Kidney (tissue), 22 donors: ENCODE measurements at places on chromosomes 1 and 21. TPM values are rescaled to one million over a fixed set of nuclear protein-coding genes. Genes with fewer than 3 reads are reported as not detected.
A peak's percentile ranks its signal among the peaks of the same experiment; 100 is the strongest.

DNA sequence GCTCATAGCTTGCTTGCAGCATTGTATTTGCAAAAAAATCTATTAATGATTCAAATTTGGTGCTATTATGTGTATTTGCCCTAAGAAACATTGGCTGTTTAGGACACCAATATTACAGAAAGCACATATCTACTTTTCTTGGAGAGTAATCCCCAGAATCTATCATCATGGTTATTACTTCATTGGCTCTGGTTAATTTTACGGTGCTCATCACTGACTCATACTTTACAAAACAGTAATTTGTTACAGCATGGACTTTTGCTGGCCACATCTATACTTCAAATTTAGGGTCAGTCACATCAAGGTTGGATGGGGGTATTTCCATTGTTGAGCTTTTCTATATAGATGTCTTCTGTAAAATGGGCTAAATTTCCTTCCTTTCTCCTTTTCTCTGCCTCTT, 45.7 kb downstream of the SH3GLB1 start:
- H3K36me3 ChIP-seq: no peaks in the 10 kb centered on the region
- no peaks in the 10 kb centered on the region for H3K4me1 ChIP-seq

GRCh38 chr1:228408869-228409805, 2.5 kb upstream of the TRIM11 start:
- no peak overlapping the region for H3K27ac ChIP-seq
- H3K4me1 ChIP-seq: peaks cover 2% of the 10 kb centered on the region
- no peaks in the 10 kb centered on the region for H3K36me3 ChIP-seq
- DNase-seq: no peak
- H3K27me3 ChIP-seq: no peaks in the 10 kb centered on the region

GRCh38 chr21:45388611-45389296, 16.2 kb upstream of the COL18A1 start:
- no peak overlapping the region for H3K4me3 ChIP-seq
- DNase-seq: peak; percentile 60
- peaks cover 17% of the 10 kb centered on the region for H3K4me1 ChIP-seq
- no peaks in the 10 kb centered on the region for H3K36me3 ChIP-seq
- H3K27ac ChIP-seq: no peak overlapping the region

DNA sequence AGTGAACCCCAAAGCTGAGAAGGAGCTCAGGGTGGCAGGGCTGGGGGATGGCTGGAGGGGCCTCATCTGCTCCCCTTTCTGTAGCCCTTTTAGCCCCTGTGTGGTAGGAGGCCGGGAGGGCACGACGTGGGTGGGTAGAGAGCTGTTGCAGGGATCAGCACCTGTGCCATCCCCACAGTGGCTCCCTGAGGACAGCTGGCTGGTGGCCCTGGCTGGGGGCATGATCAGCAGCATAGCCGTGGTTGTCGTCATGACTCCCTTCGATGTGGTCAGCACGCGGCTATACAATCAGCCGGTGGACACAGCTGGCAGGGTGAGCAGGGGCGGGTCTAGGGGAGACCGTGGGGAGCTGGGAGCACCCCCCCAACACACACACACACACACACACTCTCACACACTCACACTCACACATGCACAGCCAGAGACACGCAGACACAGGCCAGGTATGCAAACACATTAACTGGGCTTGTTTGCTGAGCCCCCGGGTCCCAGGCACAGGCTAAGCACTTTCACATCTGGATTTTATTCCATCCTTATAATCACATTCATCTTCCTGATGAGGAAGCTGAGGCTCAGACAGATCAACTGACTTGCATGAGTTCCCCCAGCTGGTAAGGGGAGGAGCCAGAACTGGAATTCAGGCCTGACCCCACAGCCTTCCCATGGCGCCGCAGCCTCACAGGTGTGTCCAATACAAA, 2.5 kb downstream of the SLC25A34 start:
- no peaks in the 10 kb centered on the region for H3K27me3 ChIP-seq
- H3K4me3 ChIP-seq: no peak overlapping the region
- no peak for DNase-seq
- no peaks in the 10 kb centered on the region for H3K36me3 ChIP-seq
- H3K27ac ChIP-seq: no peak overlapping the region

- H3K4me3 ChIP-seq: no peak overlapping the region
- DNase-seq: no peak
- no peaks in the 10 kb centered on the region for H3K27me3 ChIP-seq
- no peaks in the 10 kb centered on the region for H3K36me3 ChIP-seq
- no peaks in the 10 kb centered on the region for H3K4me1 ChIP-seq
Observed at GRCh38 chr1:244335456-244335855, 116.3 kb downstream of the ADSS2 start.

- H3K27me3 ChIP-seq: no peaks in the 10 kb centered on the region
- DNase-seq: no peak
- H3K4me3 ChIP-seq: no peak overlapping the region
- no peaks in the 10 kb centered on the region for H3K36me3 ChIP-seq
Observed at GRCh38 chr1:3685906-3686305, 33.6 kb downstream of the TP73 start.

- no peaks in the 10 kb centered on the region for H3K4me1 ChIP-seq
- no peak overlapping the region for H3K27ac ChIP-seq
- H3K4me3 ChIP-seq: no peak overlapping the region
- no peak for DNase-seq
- no peaks in the 10 kb centered on the region for H3K27me3 ChIP-seq
Observed at GRCh38 chr1:52240592-52241210, 98.8 kb downstream of the ZFYVE9 start.

DNA sequence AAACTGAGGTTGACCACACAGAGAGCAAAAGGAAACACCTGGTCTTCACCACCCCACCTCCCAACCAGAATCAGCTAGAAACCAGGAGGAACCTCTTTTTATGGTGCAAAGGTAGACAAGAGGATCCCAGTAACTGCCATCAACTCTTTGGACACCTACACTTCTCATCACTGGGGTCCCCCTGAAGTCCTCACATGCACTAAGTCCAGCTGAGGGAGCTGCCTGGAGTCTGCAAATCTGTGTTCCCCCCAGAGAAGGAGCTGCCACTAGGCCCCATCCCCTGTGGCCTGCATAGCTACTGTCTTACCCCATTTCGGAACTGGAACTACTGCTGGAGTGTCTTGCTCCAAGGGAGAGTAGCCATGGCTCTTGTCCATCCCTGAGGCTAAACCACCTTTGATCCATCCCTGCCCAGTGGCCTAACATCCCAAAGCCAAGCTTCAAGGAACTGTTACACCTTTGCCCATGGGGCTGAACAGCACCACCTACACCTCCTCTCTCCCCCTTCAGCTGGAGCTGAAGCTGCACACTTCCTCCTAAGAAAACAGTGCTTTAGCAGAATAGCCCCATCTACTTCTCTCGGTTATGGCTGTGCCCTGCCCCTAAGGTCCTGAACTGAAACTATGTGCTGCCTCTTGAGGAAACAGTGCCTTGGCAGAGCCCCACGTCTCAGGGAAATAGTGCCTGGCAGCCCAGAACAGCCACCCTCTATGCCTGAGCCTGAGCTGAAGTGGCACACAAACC, 85.4 kb upstream of the CD53 start:
- no peak for DNase-seq
- no peaks in the 10 kb centered on the region for H3K4me1 ChIP-seq
- no peak overlapping the region for H3K27ac ChIP-seq
- no peaks in the 10 kb centered on the region for H3K36me3 ChIP-seq

GRCh38 chr21:41600556-41600955, 92.6 kb upstream of the TMPRSS2 start:
- no peak overlapping the region for H3K4me3 ChIP-seq
- H3K27ac ChIP-seq: no peak overlapping the region
- H3K36me3 ChIP-seq: no peaks in the 10 kb centered on the region
- no peaks in the 10 kb centered on the region for H3K27me3 ChIP-seq

The OR2T8 gene
- total RNA-seq: not detected

The SH2D2A gene
- total RNA-seq: 4.3 TPM

The HSD11B1 gene
- total RNA-seq: 1.8 TPM
